ENCODE measurements at places on chromosomes 4 and X.

DNA sequence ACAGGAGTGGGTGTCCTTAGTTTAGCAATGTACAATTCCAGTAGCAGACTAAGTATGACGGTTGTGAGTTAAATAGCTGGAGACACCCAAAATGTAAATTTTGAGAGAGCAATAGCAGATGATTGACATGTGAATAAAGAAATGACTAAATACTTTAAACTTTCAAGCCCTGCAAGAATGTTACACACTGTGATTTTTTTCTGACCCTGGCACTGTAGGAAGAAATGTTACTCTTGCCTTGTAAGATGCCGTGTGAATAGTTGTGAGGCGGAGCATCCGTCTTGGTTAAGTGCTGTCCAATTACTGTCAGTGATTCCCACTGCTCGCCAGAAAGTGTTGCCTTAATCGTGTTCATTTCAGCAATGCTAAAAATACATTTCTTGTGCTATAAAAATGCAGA is 1248.1 kb downstream of the RAPGEF2 start:
- DNase-seq, result no peak

DNA sequence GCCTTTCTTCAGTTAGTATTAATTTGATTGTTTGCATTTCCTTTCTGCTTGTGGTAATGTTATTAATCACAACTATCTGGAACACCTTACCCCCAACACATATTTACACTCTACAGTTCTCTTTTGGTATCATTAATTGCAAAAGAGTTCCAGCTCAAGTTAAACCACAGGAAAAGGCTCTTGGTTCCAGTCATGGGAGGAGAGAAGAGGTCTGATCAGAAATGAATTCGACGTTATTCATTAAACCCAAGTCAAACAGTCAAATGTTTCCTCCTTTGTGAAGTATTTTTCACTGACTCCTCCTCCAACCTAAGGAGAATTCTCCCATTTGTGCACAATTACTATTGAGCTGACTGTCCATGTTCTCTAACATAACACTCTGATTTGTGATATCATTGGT is 91.4 kb downstream of the SLC39A8 start:
- no peak for DNase-seq

GRCh38 chrX:116111497-116111896 is 59.0 kb upstream of the AGTR2 start:
- no peak for DNase-seq

DNA sequence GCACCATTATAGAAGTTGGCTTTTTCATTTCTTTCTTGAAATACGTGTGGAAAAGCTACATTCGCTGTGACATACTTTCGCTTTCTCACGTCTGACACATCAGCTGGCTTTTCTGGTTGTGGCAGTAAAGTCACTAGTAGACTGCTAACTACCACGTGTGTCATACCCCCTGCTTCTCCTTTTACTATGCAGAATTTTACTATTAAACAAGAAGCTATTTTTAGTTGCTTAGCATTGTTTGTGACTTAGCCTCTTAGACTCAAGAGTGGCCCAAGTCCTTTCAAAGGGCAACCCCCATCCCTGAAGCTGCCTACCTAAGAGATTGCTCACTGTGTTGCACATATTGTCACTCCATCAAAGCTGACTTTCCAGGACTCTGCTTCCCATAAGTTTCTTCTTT is 2.1 kb upstream of the IL2 start:
- DNase-seq, result peak; percentile 8

GRCh38 chrX:8138252-8138651 is 32.8 kb downstream of the VCX2 start:
- no peak for DNase-seq

DNA sequence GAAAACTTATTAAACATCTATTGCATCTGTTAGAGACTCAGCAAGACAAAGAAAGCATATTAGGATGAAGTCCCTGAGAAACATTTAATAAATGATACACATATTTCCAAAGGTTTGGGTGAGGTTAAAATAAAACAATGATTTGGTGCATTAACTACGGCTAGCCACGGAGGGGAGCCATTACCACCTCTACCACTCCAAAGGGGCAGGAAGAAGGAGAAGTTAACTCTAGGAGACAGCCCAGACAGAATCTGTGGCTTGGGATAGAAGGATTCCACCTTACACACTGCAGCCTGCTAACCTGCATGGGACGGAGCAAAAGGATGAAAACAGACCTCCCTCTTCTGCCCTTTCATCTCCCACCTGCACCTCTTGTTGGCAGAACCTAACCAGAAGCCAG is 189.1 kb upstream of the C1QTNF7 start:
- DNase-seq, result peak; percentile 58

GRCh38 chr4:25993395-25994185 is 79.6 kb downstream of the SMIM20 start:
- no peak for DNase-seq

- no peak for DNase-seq
Measured at GRCh38 chrX:2585158-2585470, 84.3 kb upstream of the DHRSX start.

GRCh38 chrX:41499195-41499594 is 52.1 kb downstream of the NYX start:
- DNase-seq, result no peak

GRCh38 chr4:145494666-145495270 is 13.1 kb downstream of the SMAD1 start:
- no peak for DNase-seq

DNA sequence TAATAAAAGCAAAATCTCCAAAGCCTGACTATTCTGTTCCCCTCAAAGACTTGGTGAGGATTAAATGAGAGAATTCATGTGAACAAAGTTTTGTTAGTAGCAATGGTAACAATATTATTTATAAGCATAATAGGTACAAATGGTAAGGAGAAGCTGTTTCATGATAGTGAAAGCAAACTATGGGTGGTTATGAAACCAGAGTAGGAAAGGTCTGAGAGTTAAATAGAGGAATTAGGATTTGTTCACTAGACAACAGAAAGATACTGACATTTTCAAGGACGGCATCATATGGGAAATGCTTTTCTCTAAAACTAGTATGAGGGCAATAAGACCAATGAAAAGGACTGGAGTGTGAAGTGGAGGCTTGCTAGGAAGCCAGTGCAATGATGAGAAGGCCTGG is 128.6 kb upstream of the FTHL17 start:
- DNase-seq, result no peak

- DNase-seq, result no peak
Measured at GRCh38 chr4:156118507-156119220, 165.0 kb upstream of the CTSO start.

- no peak for DNase-seq
Measured at GRCh38 chr4:19707876-19708275, 543.8 kb upstream of the SLIT2 start.

DNA sequence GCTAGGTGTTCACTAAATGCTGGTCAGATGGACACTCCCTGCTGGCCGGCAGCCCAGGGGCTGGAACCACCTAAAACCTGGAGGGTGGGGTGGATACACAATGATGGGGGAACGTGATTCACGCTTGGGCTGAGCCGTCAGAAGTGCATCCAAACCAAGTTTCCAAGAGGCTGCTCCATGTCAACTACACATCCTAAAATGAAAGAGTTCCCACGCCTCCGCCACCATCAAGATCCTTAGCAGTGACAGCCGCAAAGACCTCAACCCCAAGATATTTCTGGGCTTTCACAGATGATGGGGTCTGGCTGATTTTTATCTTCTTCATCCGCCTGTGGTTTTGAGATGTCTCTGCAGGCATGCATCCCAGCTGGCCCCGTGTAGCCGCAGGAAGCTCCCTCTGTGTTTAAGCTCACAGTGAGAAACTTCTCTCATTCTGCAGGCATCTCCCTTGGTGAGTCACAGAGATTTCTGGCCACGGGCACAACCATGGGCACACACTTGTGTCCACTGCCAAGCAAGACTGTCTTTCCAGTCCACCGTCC is 84.4 kb downstream of the HTRA3 start:
- no peak for DNase-seq

DNA sequence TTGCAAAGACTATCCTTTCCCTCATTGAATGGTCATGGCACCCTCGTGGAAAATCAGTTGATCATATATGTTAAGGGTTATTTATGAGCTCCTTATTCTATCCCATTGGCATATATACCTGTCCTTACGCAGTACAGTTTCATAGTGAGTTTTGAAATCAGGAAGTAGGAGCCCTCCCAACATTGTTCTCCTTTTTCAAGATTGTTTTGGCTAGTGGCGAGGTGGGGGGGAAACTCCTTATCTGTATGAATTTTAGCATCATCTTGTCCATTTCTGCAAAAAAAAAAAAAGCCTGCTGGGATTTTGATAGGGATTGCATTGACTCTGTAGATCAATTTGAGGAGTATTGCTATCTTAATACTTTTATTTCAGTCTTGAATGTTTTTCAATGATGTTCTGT is 2.5 kb upstream of the USP9X start:
- no peak for DNase-seq

DNA sequence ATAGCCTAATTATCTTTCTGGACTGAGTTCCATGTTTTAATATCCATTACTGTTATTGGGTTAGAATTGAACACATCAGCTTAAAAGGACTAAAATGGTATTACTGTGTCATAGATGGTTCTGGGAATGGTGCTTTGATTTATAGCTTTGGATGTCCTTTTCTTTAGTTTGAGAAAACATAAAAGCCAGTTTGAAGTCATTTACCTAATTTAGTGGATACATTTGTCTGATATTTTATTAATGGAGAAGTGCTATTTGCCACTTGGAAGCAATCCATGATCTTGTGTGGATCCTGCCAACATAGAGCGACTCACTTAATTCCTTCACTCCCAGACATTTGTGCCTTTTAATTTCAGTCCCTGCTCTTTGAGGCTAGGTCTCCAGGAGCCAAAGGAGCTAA is 212.4 kb upstream of the PACRGL start:
- DNase-seq, result no peak

GRCh38 chr4:25509646-25510045 is 132.6 kb downstream of the ANAPC4 start:
- DNase-seq, result no peak

- DNase-seq, result peak; percentile 9
Measured at GRCh38 chrX:145405012-145405411, 157.7 kb downstream of the SPANXN1 start.

DNA sequence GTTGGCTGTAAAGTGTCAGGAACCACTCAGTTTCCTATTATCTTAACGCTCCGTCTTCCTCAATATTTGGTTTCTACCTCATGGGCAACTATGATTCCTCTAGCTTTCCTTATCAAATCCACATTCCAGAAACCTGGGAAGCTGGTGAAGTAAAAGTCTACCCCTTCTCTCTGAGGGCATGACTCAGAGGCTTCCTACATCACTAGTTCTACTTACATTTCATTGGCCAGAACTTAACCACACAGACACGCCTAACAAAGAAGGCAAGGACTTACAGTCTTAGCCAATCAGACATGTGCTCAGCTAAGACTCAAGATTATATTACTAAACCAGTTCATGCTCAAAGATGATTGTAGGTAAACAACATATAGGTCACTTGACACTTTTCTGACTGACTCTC is 30.4 kb downstream of the COX7B2 start:
- no peak for DNase-seq

DNA sequence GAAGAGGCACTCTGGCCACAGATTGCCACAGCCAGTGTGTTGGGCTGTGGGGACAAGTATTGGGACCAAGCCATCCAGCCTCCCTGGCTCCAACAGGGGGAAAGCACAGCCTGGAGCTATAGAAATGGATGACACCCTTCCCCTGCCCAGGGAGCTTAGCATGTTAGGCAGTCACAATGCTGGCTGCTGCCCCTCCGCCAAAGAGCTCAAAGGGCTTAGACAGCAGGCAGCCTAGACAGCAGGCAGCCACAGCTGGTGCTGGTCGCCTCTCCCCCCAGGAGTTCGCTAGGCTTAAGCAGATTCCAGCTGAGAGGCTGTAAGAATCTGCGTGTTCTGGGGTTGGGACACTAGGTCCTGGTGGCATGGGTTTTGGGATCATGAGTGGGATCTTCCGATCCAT is 94.5 kb upstream of the MXRA5 start:
- no peak for DNase-seq

DNA sequence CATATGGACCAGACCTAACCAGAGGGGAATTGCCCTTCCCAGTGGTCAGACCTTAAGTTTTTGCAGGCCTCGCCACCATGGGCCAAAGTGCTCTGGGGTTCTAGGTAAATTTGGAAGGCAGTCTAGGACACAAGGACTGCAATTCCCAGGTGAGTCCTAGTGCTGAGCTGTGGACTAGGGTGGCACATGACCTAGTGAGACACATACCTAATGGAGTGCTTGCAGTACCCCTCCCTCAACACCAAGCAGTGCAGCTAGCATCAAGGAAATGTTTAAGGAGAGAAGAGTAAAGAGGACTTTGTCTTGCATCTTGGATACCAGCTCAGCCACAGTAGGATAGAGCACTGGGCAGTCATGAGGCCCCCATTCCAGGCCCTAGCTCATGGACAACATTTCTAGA is 60.8 kb downstream of the BRCC3 start:
- no peak for DNase-seq

- no peak for DNase-seq
Measured at GRCh38 chr4:185573651-185574199, 38.4 kb upstream of the PDLIM3 start.

DNA sequence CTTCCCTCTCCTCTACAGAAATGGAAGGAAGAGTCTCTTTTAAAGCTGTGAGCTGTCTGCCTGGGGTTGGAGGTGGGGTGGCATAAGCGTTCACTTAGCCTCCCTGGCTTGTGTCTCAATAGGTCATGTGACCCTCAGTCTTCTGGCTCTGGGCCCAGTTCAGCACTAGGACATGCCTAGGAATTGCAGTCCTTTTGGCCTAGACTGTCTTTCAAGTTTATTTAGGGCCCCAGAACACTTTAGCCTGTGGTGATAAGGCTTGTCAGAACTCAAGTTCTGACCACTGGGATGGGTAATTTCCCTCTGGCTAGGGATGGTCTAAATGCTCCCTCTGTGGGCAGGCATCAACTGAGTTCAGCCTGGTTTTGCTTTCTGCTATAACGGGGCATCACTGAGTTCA is 34.3 kb upstream of the ARMCX4 start:
- peak; percentile 3 for DNase-seq

GRCh38 chr4:128649575-128650205 is 159.8 kb upstream of the JADE1 start:
- DNase-seq, result no peak

- no peak for DNase-seq
Measured at GRCh38 chr4:2255501-2256155, 6.3 kb downstream of the MXD4 start.

GRCh38 chrX:140141444-140142029 is 176.2 kb upstream of the CXorf66 start:
- peak; percentile 0 for DNase-seq

- peak; percentile 7 for DNase-seq
Measured at GRCh38 chr4:164700471-164700870, 53.5 kb upstream of the SMIM31 start.

GRCh38 chrX:155048977-155049619 is 21.8 kb downstream of the CMC4 start:
- peak; percentile 4 for DNase-seq

DNA sequence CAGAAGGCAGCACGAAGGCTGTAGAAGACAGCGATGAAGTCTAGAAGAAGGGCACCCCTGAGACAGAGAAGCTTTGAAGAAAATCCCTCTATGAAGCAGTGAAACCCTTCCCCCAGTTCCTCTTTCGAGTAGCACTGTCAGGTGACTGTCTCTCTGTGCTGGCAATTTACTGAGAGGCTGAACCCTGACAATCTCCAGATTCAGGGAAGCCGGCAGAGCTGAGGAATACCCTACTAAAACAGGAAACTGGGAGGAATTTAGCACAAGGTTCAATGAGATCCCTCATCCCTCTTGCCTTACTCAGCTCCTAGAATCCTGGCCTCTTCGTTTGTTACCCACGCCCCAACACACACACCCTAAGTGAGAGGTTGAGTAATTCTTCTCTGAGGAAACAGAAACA is 239.7 kb upstream of the NOCT start:
- peak; percentile 62 for DNase-seq

GRCh38 chrX:65035446-65035770 is 59.2 kb upstream of the ZC4H2 start:
- no peak for DNase-seq

GRCh38 chr4:147808447-147808846 is 76.6 kb downstream of the ARHGAP10 start:
- DNase-seq, result no peak
